Kidney glomerular epithelial cell (primary cell): ENCODE measurements at places on chromosomes 13 and 19.
A peak's percentile ranks its signal among the peaks of the same experiment; 100 is the strongest.

DNA sequence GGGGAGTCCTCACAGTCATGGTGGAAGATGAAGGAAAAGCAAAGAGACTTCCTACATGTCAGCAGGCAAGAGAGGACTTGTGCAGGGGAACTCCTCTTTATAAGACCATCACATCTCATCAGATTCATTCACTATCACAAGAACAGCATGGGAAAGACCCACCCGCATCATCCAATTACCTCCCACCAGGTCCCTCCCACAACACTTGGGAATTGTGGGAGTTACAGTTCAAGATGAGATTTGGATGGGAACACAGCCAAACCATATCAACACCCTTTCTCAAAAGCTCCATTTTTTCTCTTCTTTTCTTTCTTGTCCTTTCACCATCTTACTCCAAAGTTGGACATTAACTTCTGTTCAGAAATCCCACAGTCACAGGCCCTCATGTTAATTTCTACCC, 4.7 kb upstream of the LRP3 start:
- DNase-seq, result no peak

DNA sequence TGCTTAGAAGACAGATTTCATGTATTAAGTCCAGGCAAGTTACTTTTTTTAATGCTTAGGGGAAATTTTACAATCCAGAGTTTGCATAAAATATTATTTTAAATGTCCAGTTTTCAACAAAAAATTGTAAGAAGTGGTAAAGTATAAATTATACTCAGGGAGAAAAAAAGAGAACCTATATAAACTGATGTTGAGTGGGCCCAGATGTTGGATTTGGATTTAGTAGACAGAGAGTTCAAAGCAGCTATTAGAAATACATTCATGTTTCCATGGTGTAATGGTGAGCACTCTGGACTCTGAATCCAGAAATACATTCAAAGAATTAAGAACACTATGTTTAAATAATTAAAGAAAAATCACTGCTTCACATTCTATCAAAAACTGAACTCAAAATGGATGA, 349.9 kb upstream of the ZNF507 start:
- DNase-seq, result no peak

DNA sequence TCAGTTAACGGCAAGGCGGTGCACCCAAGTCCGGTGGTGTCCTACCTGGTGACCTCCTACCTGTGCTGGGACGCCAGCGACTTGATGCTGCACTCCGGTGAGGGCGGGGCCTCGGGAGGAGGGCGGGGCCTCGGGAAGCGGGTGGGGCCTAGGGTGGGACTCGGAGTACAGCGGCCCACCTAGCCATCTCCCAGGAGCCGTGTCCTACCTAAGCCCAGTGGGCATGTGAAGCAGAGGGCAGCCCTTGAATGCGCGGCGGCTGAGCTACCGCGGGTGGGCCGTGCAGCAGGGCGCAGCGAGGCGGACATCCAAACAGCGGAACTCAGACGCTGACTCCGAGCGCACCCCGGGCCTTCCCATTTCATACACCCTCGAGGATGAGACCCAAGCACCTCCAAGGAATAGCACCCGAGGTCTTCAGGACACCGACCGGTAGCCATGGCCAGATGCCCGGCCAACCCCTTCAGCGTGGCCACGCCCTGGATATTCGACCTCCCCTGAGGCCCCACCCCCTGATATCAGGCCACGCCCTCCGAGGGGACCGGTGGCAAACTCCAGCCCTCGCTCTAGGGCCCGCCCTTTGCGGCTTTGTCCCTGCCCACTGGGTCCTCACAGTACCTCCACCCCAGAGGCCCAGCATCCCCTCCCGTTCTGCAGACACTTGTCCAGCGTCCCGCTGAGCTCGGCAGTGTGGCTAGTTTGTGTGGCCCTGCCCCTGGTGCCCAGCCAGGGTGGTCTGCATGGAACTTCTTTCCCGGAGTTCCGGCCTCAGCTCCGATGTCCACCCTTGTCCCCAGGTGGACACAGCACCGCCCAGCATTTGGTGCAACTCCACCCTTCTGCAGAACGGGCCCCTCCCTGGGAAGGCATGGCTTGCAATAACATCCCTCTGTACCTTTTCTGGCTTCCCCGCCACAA, 5.4 kb downstream of the KLK1 start:
- no peak for DNase-seq

GRCh38 chr13:71137101-71137500, 729.9 kb downstream of the DACH1 start:
- no peak for DNase-seq

- no peak for DNase-seq
Measured at GRCh38 chr13:53215563-53215962, 186.9 kb downstream of the OLFM4 start.

GRCh38 chr13:32136061-32136460, 104.5 kb downstream of the FRY start:
- DNase-seq, result no peak

GRCh38 chr13:112054616-112055015, 12.3 kb upstream of the SOX1 start:
- no peak for DNase-seq

- DNase-seq, result no peak
Measured at GRCh38 chr13:73230716-73231115, 171.9 kb downstream of the KLF5 start.

DNA sequence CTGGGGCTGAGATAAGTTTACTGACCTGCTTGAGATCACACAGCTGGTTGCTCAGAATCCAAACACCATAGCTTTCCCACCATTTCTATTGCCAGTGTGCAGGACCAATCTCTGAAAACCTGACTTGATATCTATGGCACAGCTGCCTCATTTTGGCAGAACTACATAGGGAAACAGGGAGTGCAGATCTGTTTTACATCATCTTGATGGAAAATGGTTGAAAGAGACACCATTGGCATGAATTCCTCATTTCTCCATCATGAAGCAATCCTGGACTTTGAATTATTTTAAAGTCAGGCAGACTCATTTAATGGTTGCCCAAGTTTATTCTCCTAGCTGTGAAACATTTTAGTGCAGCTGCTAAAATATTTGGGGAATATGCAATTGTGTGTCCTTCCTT, 1628.2 kb upstream of the SLC10A2 start:
- no peak for DNase-seq

GRCh38 chr13:51704399-51705313, 99.3 kb downstream of the DHRS12 start:
- DNase-seq, result no peak

DNA sequence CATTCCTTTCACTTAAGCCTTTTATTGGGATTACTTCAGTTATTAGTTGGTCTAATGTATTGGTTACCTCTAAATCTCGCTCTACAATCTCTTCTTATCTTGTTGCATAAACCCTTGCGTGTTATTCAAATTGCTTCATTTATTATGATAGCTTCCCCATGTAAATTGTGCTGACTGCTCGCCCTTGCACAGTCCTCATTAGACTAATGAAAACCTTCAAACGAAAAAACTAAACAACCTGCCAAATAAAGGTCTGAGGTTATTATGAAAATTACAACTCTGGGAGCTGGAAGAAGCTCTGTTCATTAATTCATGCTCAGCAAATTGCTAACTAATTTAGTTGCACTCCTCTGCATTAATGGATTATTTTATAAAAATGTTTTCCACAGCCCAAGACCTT, 320.1 kb downstream of the DACH1 start:
- no peak for DNase-seq

GRCh38 chr13:27065582-27065981, 106.0 kb downstream of the USP12 start:
- DNase-seq, result peak; percentile 4
